ENCODE measurements at places on chromosomes 5 and 9.

GRCh38 chr5:169294621-169295020, 6.3 kb downstream of the SLIT3 start:
- DNase-seq = no peak

GRCh38 chr9:130245474-130245873, 20.1 kb upstream of the HMCN2 start:
- no peak for DNase-seq

- no peak for DNase-seq
Measured at GRCh38 chr5:92800365-92800764, 780.7 kb downstream of the NR2F1-AS1 start.

DNA sequence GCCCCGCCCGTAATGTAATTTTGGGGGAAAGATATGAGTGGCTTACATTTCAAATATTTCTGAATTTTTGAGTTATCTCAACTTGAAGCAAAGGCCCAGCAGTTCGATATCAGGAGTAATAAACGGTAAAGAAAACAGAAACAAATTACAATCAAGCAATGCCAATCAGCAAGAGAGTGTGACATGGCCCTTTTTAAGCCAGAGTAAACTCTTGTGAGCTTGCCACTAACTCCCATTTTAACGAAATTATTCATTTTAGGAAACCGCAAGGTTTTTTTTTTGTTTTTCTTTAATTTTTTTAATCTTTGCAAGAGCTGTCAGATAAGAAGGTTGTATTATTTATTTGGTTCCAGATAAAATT, 17.6 kb upstream of the CDK7 start:
- no peak for DNase-seq

DNA sequence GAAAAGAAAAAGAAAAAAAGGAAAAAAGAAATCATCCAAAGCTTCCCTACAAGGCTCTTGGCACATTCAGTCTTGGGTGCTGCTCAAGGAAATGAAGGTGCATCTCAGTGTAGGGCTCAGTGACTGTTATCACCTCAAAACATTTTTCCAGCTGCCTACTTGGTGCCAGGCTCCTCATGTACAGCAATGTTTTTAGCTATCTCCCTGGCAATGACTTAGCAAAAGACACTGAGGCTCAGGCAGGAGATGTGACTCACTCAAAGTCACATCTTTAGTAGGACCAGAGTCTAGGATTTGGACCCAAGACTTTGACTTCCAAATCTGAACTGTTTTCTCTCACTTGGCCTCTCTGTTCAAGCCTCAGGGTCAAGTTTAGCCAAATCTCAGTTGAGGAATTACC, 264.2 kb downstream of the CRB2 start:
- DNase-seq = no peak

GRCh38 chr5:78975035-78975434, 10.1 kb downstream of the ARSB start:
- DNase-seq = no peak

GRCh38 chr5:178210073-178210535, 5.8 kb downstream of the HNRNPAB start:
- DNase-seq = no peak

Data from cerebellar cortex (tissue), 1 donor.